ENCODE measurements at places on chromosomes 13 and 19. TPM values are rescaled to one million over a fixed set of nuclear protein-coding genes. Genes with fewer than 3 reads are reported as not detected.

DNA sequence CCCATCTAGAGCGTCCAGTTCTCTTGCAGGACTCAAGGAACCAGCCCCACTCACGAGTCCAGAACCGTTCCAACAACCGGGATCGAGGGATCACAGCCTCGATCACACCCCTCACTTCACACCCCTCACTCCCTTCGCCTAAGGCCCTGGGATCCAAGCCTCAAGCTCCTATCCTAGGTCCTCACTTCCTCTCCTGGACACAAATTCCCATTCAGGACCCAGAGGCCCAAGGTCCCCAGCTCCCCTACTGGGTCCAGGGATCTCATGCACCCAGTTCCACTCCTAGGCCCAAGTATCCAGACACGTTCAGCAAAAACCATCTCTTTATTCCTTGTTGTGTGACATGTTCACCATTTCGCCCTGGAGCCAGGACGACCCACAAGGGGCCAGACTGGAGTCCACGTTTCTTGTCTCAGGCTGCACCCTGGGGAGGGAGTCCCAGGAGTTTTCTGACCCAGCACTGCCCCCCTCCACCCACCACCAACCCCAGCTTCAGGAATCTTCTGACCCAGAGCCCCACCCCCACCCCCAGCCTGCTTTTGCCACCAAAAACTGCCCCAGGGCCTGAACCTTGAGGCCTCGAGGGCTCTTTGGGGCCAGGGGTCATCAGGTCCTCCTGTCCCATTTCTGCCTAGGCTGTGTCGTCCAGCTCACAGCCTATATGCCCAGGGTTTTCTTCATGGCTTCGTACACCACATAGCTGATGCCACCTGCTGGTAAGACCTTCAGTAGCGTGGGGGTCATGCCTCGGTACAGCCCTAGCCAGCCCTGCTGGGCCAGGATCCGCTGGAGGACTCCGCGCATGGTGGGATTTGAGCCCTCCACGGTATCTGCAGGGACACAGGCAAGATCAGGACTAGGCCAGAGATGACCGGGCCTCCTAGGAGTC, 1.4 kb upstream of the KHSRP start:
- DNase-seq, result no peak

GRCh38 chr13:31110617-31111016, 51.1 kb downstream of the HSPH1 start:
- DNase-seq, result no peak

DACH1 gene
- 0.33 TPM for total RNA-seq

DNA sequence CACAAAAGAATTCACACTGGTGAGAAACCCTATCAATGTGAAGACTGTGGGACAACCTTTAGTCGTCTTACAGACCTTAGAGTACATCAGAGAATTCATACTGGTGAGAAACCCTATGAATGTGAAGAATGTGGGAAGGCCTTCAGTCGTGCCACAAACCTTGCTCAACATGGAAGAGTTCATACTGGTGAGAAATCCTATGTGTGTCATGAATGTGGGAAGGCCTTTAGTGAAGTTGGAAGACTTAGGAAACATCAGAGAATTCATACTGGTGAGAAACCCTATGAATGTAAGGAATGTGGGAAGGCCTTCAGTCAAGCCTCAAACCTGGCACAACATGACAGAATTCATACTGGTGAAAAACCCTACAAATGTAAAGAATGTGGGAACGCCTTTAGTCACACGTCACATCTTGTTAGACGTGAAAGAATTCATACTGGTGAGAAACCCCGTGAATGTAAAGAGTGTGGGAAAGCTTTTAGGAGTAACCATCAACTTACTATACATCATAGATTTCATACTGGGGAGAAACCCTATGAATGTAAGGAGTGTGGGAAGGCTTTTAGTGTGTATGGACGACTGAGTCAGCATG, 24.0 kb upstream of the ZNF573 start:
- DNase-seq, result no peak

DNA sequence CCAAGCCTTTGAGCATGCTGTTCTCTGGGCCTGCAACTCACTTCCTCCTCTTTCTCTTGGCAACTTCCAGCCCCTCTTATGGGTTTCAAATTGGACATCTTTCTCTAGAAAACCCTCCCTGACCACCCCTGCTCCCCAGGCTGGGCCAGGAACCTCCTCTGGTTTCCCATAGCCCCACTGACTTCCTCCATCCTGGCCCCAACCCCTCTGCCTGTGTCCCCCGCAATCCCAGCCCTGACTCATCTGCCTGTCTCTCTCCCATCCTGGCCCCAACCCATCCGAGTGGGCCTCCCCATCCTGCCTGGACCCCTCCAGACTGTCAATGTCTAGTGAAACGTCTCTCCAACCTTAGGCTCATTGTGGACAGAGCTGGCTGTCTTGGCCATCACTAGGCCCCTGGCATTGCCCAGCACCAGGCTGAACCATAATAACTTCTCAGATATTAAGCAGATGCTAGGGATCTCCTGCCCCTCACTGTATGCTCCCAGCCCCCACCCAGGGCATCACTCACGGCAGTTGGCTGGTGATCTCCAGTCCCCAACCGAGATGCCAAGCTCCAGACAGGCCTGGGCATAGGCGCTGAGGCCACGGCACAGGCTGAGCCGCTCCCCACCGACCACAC, 16.8 kb downstream of the FCGBP start:
- no peak for DNase-seq

- DNase-seq, result no peak
These were observed 9.8 kb downstream of the SLC8A2 start for GRCh38 chr19:47461876-47462275.
